Natural killer cell treated with Interleukin-12 subunit alpha and Interleukin-12 subunit beta and Interleukin-15 and Interleukin-18, amount 100 ng/mL, for 72 hours (primary cell): ENCODE measurements at places on chromosomes 4 and X.

DNA sequence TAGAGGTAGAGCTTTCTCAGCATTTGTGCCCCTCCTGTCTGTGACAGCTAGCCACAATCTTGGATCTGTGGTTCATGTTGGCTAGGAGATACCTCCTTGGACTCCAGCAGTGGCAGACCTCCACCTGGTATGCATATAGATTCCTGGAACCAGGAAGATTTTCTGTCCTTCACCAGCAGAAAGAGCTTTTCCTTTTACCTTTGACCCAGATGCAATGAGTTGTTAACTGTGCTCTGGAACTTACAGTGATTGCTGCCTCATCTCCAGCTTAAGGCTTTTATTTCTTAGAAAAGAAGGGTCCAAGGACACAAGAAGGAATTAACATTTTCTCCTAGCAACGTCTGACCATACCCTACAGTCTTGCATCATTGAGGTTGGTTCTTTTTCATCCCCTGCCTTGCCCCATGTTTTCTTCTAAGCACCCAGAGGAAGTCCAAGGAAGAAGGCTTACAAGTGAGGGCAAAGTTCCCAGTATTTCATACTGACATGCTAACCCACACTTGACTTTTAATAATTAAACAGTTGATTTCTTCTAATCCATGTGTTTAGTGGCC lies 217.1 kb upstream of the ARHGAP24 start:
- DNase-seq = no peak

GRCh38 chrX:48460606-48461005 lies 9.5 kb downstream of the SLC38A5 start:
- DNase-seq = no peak

- no peak for DNase-seq
Measured at GRCh38 chr4:18180122-18180521, 158.6 kb upstream of the LCORL start.

DNA sequence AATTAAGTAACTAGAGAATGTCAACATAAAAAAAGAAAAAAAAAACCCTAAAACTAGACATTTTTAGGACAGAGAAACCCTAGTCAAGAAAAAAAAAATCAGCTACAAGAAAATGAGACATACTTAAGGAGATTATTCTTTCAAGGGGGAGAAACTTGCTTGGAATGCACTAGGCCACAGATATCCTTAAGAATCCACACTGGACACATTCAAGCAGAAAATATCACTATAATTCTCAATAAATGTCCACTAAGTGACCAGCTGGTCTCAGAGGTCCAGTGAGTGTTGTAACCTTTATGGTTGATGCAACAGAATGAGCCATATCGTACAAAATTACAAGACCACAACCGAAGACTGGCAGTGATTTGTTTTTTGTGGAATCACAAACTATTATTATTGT lies 15.6 kb upstream of the IBSP start:
- no peak for DNase-seq

GRCh38 chr4:5810770-5811430 lies 82.0 kb downstream of the CRMP1 start:
- DNase-seq = no peak

DNA sequence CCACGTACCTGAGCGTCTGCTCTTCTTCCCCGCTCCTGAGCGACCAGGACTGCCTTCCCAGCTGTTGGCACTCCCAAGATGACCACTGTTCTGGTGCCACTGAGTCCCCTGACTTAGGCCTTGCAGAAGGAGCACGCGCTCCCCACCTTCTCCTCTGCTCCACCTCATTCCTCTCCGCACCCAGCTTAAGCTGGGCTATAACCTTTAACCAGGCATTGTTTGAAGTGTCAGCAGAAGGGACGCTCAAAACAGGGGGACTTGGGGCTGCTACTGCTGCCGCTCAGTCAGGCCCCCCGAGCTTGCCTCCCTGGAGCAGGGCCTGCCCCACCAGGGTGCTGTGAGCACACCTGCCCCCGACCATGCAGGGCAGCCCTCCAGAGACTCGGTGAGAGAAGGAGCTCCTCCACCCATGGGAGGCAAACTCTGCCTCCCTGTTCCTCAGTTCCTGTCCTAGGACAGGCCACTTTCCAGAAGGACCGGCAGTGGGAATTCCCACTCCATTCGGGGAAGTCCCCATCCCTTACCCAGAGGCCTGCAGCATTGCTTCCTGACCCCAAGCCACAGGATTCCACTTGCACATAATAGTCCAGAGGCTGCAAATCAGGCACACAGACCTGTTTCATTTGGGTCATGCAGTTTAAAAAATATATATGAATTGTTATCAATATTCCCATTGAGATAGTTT lies 99.7 kb upstream of the ENPP6 start:
- no peak for DNase-seq

DNA sequence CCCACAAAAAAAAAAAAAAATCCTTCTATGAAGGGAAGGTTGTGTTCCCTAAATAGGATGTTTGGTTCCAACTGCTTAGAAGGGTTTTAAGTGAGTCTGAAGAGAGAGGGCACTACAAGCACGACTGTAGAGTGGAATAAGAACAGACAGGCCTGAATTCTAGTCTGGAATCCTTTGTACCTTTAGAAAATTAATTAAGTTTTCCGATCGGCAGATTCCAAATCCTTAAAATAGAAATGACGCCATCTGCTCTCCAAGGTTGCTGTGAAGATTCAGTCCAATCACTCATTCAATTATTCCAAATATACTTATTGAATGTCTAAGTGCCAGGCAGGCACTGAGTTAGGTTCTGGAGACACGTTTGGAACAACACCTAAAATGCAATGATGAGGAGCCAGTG lies 3.8 kb downstream of the HS3ST1 start:
- no peak for DNase-seq

- no peak for DNase-seq
Measured at GRCh38 chr4:184617600-184618196, 31.5 kb downstream of the CASP3 start.

DNA sequence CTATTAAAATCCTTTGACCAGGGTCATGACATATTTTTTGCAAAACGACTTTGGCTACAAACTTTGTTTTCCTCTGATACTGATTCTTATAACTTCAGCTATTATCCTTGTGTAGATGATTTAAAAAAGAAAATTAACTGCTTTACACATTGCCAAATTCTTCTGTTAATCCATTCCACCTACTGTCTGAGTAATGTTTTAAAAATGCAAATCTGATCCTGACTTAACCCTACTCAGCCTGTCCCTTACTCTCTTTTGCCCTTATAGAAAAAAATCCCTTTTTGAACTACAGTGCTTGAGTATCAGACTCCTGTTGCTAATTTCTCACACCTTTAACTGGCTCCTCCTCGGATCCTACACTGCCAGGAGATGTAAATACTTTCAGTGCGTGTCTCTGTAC lies 723.1 kb downstream of the ADGRL3 start:
- DNase-seq = no peak

GRCh38 chrX:20672476-20672875 lies 405.8 kb upstream of the RPS6KA3 start:
- no peak for DNase-seq

- no peak for DNase-seq
Measured at GRCh38 chr4:138236037-138236436, 6.1 kb downstream of the SLC7A11 start.

DNA sequence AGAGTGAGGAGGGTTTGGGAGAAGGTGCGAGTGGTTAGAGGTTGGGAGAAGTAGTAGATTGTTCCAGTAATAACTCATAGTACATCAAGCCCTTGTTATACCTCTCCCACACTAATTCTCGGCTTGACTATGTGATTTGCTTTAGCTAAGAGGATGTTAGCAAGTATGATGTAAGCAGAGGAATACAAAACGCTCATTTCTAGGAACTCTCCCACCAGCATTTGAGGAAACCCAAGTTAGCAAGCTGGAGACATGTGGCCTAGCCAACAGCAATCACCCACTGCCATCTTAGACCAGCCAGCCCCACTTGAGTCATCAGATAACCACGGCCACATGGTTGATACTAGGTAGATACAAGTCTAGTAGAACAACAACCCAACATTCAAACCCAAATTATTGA lies 14.2 kb downstream of the FTHL17 start:
- no peak for DNase-seq

- DNase-seq = no peak
Measured at GRCh38 chr4:175282407-175282806, 364.2 kb downstream of the ADAM29 start.

DNA sequence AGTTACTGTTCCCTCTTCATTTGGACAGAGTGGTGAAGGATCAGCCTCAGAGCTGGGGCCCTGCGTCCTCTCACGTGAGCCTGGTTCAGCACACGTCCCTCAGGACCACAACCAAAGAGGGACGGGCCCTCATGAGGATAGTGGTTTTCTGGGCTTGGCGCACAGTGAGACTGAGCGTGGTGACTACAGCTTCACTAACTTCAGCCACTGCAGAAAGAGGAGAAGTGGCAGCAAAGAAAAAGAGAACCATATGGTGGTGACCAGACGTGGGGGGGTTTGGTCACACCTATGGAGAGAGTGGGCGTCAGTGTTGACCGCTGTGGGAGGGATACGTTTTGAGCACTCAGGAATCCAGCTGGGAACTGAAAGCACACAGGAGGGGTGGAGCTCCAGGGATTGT lies 21.8 kb upstream of the TNIP3 start:
- DNase-seq = no peak

GRCh38 chr4:127055357-127055756 lies 577.4 kb upstream of the INTU start:
- no peak for DNase-seq

- no peak for DNase-seq
Measured at GRCh38 chr4:152957437-152958171, 21.5 kb downstream of the FHDC1 start.

GRCh38 chr4:180280726-180281297 lies 1962.4 kb upstream of the TENM3 start:
- DNase-seq = no peak

DNA sequence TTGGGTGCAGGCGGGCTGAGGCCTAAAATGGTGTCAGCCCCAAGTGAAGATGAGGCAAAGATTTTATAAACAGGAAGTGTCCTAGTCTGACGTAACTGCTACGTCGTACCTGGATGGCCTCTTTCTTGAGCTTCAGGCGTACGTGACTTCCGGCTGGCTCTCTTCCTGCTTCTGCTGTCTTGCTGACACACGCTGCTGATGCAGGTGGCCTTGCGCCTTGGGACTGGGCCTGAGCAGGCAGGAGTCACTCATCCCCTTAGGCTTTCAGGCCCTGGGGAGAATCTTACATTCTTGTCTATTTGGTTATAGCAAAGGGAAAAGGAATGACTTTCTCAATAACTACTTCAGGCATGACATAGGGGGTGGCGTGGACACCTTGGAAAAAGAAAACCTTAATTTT lies 20.1 kb upstream of the ABRAXAS1 start:
- no peak for DNase-seq

DNA sequence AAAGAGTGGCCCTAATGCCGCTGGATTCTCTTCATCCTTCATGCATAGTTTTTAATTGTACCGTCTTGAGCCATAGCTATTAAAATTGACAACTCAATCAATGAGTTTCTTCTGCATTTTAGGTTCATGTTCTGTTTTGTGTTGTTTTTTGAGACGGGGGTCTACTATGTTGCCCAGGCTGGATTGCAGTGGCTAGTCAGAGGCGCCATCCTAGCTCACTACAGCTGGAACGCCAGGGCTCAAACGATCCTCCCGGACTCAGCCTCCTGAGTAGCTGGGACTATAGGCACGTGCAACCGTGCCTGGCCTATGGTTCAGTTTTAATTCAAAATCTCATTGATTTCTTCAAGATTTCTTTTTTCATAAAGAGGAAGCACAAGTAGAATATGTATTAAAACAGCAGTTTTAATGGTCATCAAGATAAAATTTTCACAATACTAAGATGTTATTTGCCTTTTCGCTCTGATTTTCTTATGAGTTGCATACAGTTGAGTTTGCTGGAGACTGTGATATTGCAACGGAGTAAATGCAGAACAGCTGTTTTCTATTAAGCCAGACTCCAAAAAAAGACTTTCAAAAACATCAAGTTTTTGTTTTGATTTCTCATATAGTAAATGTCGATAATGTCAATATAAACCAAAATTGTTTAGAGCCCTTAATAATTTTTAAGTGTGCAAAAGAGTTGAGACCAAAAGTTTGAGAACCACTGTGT lies 1.1 kb upstream of the STX18 start:
- DNase-seq = no peak

GRCh38 chr4:184348311-184349233 lies 125.8 kb downstream of the IRF2 start:
- no peak for DNase-seq

DNA sequence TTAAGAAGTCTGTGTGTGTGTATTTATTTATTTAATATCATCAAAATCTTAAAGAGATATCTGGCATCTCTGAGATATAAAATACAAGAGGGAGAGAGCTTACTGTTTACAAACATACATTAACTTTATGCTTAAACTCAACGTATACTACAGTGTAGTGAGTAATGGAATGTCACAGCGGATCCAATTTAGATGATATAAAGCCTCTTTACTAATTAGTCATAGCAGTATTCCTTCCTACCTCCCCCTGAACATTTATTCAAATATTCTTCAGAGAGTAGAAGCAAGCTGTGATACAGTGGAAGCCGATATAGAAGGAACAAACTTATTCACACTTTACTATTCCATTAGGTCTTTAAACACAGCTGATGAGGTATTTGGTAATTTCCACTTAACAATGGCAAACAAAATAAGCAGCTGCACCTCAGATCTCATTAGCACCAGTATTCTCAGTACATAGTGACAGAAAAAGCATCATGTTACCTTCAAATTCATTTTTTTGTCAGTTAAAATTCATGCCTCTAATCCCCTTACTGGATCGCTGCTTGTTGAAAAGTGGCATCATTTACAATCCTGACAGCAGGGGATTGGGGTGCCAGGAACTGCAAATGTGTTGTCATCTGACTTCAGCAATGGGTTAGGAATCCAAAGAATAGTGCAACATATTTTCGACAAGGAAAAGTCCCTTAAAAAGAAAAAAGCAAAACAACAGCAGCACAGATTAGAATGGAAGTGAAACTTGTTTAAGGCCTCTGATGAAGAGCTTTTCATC lies 658.7 kb upstream of the EPHA5 start:
- DNase-seq = no peak

- DNase-seq = no peak
Measured at GRCh38 chr4:114320126-114320525, 278.5 kb upstream of the UGT8 start.

GRCh38 chr4:7878323-7878722 lies 61.3 kb downstream of the AFAP1 start:
- no peak for DNase-seq

DNA sequence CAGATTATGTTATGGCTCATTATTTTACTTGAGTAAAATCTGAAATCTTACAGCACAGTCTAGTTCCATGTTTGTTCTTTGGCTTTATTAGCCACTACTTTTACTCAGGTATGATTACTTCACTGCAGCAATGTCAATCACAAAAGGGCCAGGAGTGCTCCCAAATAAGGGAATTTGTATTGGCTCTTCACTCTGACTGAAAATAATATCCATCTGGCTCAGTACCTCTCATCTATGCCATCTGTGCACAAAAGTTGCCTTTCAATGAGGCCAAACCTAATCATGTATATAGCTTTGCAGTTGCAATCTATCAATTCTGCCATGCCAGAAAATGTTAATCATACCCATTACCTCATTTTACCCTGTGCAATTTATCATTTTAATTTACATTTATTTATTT lies 161.1 kb downstream of the TECRL start:
- DNase-seq = no peak

DNA sequence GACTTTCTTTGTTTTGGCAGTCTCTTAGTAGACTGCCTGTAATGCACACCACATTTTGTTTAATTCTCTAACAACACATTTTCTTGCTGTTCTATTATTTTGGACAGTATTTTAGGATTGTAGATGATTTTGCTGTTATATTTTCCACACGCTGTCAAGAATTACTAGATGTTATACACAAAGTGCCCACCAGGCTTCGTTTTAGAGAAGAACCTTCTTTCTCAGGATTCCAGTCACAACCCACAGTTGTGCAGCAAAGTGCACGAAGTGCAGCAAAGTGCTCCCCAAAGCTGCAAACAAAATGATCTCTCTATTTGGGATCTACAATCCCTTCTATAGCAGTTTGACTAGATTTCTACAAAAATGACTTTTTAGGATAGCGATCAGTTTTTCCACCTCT lies 2.4 kb downstream of the ZNF141 start:
- no peak for DNase-seq
